ENCODE measurements at places on chromosomes 2 and 18. TPM values are rescaled to one million over a fixed set of nuclear protein-coding genes. Genes with fewer than 3 reads are reported as not detected.

Gene CNDP1
- total RNA-seq = 4.0 TPM

Gene GPR39
- total RNA-seq = 12.7 TPM

Gene LBX2
- 3.3 TPM for total RNA-seq

Gene CRACDL
- 18.4 TPM for total RNA-seq

DNA sequence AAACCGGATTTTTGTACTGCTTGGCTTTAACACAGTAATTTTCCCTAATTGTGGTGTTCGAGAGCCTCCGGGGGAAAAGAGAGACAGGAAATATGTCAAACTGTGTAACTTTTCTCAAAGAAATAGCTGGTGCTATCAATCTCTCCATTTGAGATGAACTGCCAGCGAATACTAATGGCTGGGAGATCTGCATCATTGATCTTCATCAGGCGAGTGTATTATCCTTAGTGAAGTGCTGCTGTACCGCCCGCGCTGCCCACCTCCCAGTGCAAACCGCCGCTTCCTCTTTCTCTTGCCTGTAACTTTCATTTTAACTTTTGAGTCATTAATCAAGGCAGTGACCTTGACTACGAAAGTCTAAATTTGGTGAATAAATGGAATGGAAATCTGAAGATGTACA lies 246.1 kb upstream of the ST6GAL2 start:
- DNase-seq = no peak

GRCh38 chr2:44304258-44304657 lies 29.0 kb downstream of the SLC3A1 start:
- no peak for DNase-seq

DNA sequence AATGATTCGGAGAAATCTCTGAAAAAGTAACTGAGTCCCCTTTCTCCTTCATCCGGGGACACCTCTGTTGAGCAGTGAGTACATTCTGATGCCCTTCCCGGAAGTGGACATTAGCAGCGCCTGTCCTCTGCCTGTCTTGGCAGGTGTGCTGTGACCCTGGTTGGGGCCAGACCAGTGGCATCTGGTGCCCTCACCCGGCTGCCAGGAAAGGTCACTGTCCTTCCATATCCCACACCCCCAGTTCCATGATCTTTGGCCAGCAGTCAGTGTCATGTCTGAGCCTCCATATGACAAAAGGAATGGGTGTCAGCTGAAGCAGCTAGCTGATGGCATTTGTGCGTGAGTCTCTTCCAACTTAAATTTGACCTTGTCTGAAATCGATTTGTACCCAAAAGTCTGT lies 128.1 kb downstream of the NCK2 start:
- no peak for DNase-seq

GRCh38 chr2:113157118-113157896 lies 16.5 kb upstream of the PSD4 start:
- peak; percentile 69 for DNase-seq

DNA sequence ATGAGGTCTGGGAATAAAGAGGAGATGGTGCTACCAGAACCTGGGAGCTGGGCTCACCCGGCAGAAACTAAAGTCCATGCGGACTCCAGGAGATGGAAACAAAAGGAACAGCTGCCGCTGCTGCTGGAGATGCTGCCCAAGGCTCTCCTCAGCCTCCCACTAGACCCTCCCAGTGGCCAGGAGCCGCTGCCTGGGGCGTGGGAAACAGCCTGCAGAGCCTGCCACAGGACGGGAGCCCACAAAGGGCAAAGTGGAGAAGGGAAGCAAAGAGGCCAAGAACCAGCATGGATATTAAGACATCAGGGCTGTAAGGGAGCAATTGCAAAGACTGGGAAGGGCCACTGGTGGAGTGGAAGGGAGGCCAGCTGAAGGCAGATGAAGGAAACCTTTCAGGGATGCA lies 179.6 kb downstream of the NCK2 start:
- no peak for DNase-seq

- no peak for DNase-seq
Observed at GRCh38 chr2:241279413-241279812, 36.1 kb downstream of the HDLBP start.

DNA sequence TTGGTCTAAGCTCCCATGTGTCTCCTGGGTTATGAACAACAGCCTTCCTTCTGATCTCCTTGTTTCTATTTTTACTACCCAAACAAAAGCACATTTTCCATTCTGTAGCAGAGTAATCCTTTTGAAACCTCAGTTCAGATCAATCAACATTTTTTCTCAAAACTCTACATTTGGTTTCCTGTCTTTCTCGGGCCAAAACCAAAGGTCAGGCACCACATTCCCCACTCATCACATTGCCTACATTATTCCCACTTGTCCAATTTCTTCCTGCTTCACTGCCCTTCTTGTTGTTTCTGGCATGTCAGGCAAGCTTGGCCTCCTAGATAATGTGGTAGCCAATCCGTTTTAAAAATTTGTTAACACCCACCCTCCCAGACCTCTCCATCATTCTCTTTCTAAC lies 196.8 kb downstream of the PPP1R1C start:
- DNase-seq = no peak

DNA sequence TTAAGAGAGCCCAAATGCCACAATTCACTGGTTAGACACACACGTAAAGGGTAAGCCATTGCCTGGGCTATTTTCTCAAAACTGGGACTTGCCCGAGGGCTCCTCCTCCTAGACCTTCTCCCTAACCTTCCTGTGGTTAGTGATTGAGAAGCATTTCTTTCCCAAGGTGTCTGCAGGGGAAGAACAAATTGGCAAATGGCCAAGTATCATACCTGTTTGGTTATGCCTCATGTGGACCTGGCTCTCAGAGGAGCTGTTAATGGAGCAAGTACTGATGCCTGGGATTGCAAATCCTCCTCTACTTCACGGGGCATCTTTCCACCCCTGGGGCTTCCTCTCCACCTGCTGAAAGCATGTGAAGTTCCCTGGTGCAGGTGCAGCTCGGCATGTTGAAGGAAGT lies 187.5 kb upstream of the CYRIA start:
- DNase-seq = no peak

All from mucosa of gallbladder (tissue), 1 donor.